Activated effector memory CD4-positive, alpha-beta T cell treated with Interleukin-2 at 50 U/mL for 16 hours (primary cell): ENCODE measurements at places on chromosomes 5 and 9.

DNA sequence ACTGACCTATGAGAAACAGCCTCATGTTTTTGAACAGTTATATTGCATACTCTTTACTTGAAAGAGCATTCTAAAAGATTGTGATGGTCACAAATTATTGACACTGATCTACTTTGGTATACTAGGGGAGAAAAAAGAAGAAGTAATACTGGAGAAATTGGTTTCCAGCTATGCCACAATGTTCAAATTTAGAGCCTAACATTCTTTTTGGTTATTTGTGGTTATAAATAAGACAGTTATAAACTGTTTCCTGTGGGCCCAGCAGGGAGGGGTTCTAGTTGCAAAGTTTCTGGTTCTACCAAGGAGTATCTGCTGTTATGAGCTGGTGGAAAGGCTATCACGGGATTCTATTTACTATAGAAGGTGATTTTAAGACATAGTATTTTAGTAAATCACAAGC, 4.8 kb downstream of the CWC27 start:
- no peak for DNase-seq

DNA sequence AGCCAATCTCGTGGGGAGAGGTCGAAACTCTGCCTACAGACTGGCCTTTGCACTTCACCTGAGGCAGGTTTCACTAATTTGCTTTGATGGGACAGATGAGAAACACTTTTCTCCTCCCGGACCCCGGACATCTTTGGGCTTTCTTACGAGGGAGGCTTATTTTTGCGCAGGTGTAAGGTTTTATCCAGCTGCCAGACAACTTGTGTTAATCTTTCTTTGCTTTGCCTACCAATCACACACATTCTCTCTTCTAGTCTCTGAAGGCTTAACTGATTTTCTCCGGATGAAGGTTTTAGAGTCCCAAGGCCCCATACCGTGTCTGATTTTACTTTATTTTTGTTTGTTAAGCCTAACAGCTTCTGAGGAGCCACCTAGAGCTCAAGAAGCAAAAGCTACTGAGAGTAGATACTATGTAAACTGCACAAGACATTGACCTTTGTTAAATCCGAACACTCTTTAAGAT, 436 bp upstream of the EMB start:
- DNase-seq: no peak

GRCh38 chr9:31790720-31791119, 593.7 kb upstream of the ACO1 start:
- no peak for DNase-seq

- DNase-seq: no peak
These were observed 6.1 kb upstream of the GCNT1 start for GRCh38 chr9:76452839-76453238.

- DNase-seq: no peak
These were observed 166.3 kb downstream of the YIPF5 start for GRCh38 chr5:144004146-144004545.

- DNase-seq: no peak
These were observed 55.0 kb downstream of the ATP10B start for GRCh38 chr5:160797020-160797419.

GRCh38 chr9:3492214-3492613, 33.6 kb downstream of the RFX3 start:
- DNase-seq: no peak

- DNase-seq: no peak
These were observed 133.4 kb upstream of the OTULINL start for GRCh38 chr5:14447958-14448911.

DNA sequence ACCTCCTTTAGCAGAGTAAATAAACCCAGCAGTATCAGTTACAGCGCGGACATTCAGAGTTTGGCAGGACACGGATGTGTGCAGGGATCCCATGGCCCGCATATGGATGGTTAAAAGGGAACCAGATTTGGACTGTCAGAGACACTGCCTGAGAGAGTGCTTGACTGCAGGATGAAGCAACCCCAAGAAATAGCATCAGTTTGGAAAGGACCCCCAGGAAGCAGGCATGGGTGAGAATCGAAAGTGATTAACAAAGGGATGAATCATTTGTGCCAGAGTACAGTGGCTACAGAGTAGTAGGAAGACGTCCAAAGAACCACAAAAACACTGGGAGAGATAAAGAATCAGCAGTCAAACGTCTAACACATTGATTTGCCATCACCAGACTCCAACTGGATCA, 5.5 kb downstream of the C7 start:
- DNase-seq: no peak

DNA sequence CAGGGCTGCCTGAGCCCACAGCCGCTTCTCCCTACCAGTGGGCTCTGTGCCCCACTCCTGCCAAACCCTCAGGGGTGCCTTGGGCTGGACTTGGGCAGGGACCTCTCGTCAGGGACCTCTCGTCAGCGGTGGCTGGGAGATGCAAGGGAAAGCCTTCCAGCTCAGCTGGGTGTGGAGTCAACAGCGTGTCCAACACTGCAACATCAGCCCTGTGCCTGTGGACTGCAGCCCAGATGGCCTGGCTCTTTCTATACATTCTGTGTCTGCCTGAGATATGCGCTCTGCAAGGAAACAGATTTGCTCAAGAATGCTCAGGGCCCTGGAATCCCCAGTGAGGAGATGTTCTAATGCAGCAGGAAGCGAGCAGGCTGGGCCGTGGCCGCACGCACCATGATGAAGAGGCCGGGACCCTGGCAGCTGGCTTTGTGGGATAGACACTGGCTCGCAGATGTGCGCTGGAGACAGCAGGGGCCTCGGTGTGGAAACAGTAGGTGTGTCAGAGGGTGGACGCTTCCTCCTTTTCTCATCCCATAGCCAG, 85.0 kb upstream of the COL5A1 start:
- no peak for DNase-seq

GRCh38 chr9:132717326-132717945, 47.2 kb downstream of the GTF3C4 start:
- no peak for DNase-seq

- no peak for DNase-seq
These were observed 32.8 kb upstream of the SEMA4D start for GRCh38 chr9:89530726-89531125.

GRCh38 chr9:33461492-33461891, 12.2 kb downstream of the NOL6 start:
- DNase-seq: no peak

DNA sequence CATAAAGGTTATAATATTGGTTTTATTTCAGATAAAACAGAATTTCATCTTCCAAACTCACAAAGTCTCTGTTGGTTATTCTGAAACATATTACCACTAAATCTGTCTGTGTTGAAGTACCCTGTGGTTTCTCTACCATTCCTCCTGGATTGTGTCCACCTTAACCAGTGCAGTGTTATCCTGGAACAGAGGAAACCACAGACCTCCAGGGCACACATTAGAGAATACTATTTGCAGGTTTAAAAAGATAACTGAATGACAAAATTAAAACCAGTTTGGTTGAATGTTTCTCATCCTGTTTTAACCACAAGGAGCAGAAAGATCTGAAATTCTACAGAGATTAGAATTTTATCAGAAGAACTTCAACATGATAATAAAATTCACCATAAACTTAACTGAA, 251.8 kb downstream of the CWC27 start:
- DNase-seq: no peak

DNA sequence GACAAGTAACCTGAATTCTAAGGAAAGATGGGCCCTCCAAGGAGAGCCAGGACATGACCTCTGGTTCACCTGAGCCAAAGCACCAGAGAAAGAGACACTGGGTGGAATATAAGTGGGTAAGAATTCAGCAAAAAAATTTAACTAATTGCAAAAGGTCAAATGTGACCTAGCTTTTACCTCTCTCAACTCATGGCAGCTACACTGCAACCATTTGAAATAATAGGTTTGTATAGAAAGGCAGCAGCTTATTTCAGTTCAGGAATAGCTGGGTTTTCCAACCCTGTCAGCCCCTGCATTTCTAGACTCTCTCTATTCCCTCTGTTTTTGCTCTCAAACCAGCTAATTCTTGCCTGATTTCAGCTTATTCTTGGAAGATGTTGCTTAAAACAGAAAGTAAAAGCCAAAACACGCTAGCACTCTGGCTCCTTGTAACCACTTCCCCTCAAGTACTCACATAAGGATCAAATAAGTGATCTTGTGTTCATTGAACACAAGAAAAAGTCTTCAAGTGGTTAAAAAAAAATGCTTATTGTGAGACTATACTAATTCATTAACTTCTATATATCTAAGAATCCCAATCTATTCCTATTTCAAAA, 101.1 kb upstream of the NR4A3 start:
- DNase-seq: no peak

DNA sequence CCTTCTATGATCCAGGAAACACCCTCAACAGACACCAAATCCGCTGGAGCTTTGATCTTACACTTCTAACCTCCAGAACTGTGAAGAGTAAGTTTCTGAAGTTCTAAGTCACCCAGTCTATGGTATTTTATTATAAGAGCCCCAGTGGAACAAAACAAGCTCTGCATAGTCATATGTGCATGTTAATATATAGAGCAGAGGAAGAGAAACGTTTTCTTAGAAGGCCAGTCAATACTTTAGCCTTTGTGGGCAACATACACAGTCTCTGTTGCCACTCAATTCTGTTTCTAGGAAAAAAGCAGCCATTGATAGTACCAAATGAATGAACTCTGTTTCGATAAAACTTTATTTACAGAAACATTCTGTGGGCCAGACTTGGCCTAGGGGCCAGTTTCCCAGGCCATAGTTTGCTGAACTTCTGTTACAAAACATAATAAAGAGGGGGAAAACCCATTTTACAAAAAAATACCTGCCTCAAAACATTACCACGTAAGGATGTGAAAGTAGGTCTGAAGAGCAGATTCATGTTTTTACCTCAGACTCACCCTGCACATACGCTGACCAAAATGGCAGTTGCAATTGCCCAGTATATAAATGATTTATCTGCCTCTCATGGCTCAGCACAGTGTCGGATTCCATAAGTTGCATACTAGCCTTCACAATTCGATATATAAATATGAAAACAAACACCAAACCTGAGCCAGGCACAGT, 350.5 kb downstream of the SLIT3 start:
- DNase-seq: no peak

DNA sequence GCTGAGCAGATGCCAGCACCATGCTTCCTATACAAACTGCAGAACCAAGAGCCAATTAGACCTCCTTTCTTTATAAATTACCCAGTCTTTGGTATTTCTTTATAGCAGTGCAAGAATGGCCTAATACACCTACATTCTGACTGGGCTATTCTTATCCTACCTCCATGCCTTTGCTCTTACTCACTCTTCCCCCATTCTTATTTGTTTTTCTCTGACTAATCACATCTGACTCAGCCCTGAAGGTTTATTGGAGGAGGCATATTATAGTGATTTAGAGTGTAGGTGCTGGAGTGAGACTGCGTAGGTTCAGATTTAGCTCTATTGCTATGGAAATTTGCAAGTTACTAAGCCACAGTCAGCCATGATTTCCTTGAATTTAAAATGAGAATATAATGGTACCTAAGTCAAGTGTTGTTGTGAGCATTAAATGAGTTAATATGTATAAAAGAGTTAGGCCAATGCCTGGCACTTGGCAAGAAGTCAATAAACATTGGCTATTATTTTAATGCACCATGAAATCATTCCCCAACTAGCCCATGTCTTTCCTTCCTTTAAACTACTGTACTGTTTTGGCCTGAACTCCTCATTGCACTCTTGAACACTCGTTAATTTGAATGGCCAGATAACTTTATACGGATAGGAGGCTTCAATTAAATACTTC, 531.2 kb upstream of the ZNF608 start:
- no peak for DNase-seq

GRCh38 chr9:15286161-15286821, 20.7 kb downstream of the TTC39B start:
- no peak for DNase-seq

DNA sequence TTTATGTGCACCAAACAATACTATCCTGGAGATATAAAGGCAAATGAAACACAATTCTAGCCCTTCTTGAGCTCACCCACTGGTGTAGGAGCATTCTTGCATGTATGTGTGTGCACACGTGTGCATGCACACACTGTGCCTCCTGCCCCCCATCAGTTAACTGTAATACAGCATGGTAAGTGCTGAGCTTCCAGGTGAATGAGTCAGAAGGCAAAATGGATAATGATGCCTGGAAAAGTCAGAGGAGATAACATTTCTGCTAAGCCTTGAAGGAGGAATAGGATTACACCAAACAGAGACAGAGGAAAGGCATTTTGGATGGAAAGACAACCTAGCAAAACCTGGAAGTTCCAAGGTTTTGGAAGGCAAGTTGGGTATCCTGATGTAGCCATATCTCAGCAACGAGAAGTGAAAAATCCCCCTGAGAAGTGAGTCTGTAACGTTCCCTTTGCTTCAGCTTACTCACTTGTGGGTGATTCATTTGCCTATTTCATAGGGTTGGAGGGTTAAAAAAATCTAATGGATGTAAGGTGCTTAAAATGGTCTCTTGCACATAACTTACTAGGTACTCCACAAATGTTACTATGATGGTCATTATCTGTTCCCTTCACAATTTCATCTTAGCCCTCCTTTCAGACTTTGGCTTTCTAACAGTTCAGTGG, 101.4 kb upstream of the STC2 start:
- no peak for DNase-seq

DNA sequence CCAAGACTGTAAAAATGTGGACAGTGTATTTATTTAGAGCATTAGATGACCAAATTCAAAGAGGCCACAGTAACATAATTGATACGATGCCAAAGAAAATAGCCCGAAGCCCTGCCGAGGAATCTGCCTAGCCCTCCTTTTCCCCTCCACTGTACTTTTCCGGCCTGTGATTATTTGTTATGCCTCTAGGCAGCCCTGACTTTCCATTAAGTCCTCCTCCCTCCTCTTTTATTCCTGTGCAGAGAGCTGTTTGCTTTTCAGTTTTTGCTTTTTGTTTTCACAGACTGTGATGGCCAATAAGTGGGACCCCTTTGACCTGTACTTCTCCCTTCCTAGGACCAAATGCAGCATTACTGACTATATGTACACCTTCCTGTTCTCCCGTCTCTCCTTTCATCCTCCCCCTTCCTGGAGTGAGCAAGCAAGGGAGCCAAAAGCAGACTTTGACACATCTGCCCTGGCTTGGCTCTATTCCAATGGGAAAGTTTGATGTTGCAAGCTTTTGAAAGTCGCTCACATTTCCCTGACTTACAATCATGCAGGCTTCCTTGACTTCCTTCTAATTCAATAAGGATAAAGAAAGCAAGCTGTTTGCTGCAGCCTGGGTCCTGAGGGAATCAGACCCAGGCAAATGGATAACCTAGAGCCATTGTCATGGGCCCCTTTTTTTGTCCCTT, 76.1 kb downstream of the NREP start:
- no peak for DNase-seq

GRCh38 chr5:2752059-2752820, 763 bp upstream of the IRX2 start:
- DNase-seq: no peak

DNA sequence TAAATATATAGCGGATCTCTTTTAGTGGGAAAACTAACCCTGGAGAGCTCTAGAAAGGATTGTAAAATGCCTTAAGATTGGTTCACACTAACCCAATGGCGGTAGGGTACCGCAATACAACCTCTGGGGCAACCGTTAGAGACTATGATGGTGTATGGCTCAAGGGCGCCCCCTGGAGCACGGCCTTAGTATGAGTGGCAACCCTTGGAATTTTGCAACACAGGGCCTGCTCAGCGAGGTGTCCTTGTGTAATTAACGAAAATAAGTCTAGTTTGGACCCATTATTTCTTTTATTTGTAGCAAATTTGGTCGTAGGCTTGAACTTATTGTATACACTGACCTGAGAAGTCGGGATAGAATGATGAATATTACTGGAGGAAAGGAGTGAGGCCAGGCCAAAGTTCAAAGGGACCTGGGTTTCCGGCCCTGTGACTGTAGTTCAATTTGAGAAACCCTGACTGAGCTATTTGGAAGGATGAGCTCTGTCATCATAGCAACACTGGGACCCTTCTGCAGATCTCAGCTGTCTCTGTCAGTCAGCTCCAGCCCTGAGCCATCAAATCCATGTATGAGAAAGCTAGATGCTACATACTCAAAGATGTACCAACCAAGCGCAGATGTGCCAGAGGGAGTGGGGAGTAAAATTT, 54.8 kb downstream of the CAMK4 start:
- DNase-seq: peak; percentile 76
